ENCODE measurements at places on chromosomes 2 and 18.
A peak's percentile ranks its signal among the peaks of the same experiment; 100 is the strongest.

GRCh38 chr2:205369813-205370212 is 312.5 kb upstream of the NRP2 start:
- DNase-seq: no peak

DNA sequence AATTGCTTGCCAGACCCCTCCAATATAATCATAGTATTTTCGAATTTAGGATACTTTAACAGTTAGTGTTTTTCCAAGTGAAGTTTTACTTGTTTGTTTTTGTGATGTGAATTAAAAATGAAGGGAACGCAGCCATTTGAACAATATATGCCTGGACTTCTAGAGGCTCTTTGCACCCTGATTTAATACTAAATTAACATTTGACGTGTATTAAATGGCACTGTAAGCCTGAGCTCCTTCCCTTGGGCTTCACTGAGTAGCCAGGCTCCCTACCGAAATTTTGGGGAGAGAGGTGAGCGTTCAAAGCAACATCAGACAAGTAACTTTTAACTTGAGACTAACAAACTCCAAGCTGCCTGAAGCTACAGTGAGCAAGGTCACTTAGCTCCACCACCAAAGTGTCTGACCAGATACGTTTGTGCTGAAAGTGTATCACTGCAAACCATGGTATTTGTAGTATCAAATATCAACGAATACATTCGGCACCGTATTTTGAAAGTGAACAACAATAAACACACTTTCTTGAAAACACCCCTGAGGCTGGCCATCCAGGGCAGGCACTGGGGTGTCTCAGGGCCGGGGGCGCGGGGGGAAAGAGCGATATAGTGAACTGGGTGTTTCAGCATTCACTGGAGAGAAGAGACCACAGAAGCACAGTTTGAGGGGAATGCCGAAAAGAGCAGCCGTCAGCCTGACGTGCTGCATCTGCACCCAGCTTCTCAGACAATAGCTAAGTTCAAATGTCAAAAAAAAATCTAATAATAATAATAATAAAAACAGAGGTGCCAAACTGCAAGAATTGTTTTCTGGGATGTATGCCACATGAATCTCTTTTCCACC is 7.7 kb upstream of the POU3F3 start:
- DNase-seq: no peak

GRCh38 chr2:109218087-109218791 is 89.2 kb downstream of the SH3RF3 start:
- DNase-seq: peak; percentile 77

- DNase-seq: no peak
These were observed 591.9 kb downstream of the IRS1 start for GRCh38 chr2:226207671-226208070.

DNA sequence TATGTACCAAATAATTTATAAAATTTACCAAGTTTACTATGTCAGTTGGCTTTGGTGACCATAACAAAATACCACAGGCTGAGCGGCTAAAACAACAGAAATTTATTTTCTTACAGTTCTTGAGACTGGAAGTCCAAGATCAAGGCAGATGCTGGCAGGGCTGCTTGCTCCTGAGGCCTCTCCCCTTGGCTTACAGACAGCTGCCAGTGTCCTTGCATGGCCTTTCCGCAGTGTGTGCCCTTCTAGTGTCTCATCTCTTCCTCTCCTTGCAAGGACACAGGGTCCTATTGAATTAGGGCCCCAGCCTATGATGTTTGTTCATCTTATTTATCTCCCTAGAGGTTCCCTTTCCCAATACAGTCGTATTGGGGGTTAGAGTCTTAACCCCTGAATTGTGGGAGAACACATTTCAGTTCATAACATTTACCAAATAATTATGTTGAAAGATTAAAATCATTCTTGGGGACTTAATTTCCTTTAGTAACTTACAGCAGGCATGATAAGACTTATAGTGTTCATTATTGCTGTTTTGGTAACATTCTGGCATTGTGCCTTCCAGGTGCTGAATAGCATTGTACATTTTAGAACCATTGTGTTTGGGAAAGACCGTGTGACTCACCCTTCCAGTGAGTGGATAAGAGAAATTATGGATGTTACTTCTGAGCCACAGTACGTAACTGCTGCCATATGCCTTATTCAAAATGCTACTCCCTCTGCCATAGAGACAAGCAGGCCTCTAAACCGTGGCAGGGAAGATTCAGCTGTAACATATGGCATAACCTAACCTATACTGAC is 317.5 kb downstream of the TMX3 start:
- DNase-seq: peak; percentile 8

GRCh38 chr2:166332106-166332505 is 43.6 kb downstream of the SCN9A start:
- DNase-seq: no peak

DNA sequence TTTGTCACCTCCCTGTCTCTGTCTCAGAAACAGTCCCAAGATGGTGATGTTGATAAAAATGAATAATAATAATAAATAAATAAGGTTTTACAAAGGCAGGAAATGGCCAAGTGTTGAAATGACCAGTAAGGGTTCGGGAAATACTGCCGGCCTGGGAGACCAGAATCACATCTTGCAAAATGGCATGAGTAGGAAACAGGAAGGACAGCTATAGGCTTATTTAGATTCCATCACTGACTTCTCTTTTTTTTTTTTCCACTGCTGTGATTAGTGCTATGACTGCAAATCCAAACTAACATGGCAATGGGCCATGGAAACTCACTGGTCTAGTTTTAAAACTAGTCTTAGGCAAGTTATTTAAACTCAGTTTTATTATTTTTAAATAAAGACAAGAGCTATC is 60.6 kb downstream of the SCN1A start:
- no peak for DNase-seq

DNA sequence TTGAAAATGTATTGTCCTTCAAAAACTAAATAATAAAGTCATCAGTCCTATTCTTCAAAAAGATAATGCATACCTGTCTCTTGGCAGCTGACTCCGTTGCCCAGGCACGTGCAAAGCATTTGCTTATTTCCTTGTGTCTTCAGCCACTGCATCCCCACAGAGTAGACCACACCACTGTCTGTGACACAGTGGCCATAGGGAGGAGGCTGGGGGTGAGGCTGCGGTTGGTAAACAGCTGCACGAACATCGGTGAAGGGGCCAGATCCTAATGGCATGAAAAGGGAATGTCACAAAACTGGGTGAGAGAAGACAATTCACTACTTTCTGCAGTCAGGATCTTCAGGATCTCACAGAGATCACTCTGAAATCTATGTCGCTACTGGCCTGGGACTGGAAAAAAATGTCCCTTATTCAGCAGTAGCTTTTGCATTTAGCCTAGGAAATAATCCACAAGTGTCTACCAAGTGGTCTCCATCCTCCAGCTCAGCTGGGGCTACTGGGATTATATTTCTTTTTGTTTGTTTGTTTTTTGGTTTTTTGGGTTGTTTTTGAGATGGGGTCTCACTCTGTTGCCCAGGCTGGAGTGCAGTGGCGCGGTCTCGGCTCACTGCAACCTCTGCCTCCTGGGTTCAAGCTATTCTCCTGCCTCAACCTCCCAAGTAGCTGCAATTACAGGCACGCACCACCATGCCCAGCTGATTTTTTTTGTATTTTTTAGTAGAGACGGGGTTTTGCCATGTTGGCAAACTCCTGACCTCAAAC is 10.7 kb downstream of the FN1 start:
- no peak for DNase-seq

DNA sequence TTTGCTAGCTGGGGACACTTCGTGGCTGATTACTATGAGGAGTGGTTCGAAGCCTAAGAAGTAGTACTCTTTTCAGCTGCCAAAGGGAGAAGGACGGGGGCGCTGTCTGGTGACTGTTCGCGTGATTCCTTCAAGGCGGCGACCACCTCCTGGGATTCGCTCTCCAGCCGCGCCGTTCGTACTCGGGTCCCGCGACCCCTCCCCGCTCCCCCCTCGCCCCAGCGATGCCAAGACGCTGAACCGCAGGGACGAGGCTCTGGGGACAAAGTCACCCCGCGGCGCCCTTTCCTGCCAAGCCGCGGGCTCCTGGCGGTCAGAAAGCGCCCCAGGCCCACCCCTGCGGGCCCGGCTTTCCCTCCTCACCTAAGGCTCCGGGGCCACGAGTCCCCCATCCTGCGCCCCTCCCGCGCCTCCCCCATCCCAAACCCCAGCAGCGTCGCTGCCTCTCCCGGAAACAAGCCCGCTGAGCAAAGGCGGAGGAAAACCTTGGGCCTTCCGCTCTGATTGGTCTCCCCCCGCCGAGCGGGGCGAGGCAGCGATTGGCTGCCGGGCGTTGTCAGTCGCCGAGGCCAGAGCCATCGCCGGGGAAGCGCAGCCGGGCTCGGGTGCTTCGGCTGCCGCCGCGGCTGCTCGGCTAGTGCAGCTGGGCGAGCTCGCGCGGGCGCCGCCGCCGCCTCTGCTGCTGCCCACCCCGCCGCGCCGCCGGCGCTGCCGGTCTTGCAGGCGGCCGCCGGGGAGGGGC is 404.3 kb downstream of the XIRP2 start:
- peak; percentile 94 for DNase-seq

DNA sequence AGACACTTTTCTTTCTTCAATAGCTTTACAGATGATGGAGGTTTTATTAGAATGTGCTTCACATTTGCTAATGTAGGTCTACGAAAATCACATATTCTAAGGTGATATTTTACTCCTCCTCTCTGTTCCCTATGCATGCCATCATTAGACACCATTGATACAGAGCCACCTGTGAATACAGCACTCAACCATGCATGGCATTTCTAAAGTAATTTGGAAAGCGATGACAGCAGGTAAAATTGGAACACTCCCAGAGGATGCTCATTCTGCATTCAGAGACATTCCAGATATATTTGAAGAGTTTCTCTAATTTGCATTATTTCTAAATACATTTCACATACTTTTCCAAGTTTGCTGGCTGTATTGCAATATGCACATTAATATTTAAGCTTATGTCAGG is 65.3 kb upstream of the RIT2 start:
- no peak for DNase-seq

GRCh38 chr2:162043132-162043531 is 30.9 kb downstream of the DPP4 start:
- no peak for DNase-seq

GRCh38 chr2:119852214-119852613 is 92.5 kb downstream of the PTPN4 start:
- no peak for DNase-seq

- DNase-seq: peak; percentile 38
These were observed 64.1 kb downstream of the DTNA start for GRCh38 chr18:34773961-34774766.

DNA sequence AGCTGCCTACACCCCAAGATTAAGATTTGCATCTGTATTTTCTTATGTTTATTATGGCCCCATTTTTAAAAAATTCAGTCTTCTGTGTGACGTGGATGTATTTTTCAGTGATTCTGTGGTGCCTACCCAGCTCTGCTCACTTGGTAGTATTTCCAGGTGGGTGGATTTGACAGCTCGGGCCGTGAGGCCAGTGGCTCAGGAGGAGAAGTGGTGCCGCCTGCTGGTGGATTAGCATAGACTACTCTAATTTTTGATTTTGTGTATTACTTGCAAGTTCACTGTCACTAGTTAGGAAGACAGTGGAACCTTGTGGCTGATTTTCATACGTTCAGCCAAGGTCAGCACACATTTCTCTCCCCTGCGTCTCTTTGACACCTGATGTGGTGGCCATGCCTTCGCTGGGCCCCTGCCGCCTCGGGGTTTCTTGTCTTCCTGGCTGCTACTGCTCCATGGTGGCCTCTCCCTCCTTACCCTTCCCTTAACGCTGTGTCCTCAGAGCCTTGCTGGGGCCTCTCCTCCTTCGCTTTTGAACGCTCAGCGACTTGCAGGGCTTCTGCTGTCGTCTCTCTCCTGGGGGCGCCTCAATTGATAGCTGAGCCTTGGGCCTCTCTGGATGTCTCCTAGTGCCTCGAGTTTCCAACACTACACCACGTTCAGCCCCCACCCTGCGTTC is 89.4 kb downstream of the DGKD start:
- DNase-seq: peak; percentile 77

- no peak for DNase-seq
These were observed 214.8 kb upstream of the PID1 start for GRCh38 chr2:229485857-229486256.

GRCh38 chr2:241836292-241836691 is 22.4 kb downstream of the PDCD1 start:
- DNase-seq: no peak

DNA sequence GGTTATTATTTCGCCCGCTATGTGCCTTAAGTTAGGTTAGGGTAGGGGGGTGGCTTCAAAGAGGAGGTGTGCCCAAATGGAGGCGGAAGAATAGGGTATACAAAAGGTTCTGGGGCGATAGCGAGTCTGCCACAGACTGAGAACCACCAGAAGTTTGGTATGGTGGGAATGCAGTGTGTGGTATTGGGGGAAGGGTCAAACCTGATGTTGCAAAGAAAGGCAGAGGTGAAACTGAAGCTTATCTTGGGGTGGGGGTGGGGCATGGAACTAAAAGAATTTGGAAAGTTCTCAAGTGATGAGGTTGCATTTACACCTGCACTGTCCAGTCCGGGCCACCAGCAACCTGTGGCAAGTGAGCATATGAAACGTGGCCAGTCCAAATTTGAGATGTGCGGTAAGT is 11.8 kb upstream of the CCBE1 start:
- peak; percentile 43 for DNase-seq

DNA sequence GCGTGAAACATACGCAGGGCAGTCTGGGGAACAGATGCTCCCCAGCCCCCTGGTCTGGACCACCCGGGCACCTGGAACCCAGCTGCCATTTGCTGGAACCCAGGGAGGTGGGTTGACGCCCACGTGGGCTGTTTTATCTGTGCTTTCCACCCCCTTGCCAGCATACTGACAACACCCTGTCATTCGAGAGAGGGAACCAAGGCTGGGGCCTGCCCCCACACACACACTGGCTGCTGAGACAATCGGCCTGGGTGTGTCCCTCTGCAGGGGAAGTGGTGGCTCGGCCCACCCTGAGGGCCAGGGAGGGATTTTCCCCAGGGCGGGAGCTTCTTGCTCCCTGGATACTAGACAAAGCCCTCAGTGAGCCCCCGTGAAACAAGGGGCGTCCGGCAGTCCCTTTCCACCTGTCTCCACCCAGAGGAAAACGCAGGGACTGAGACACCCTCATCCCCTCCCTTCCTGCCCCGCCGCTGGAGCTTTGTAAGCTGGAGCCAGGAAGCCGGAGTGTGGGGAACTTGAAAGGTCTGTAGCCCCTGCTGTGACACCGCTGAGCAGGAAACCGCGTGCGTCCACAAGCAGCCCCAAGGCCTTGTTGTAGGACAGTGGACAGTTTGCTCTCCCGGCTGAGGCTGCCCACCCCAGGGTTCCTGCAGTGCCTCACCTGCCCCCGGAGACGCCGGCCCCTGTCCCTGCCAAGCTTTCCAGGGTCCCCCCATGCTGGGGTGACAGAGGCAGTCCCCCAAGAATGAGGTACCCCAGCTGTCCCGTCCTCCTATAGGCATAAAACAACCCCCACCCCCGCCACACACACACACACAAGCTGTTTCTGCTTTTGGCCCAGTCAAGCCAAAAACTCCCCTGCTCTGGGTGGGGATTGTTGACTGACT is 14.1 kb upstream of the KLF11 start:
- DNase-seq: no peak

- DNase-seq: no peak
These were observed 1142.8 kb downstream of the RPIA start for GRCh38 chr2:89834306-89834705.

Data from urothelium cell line (cell line).